ENCODE measurements at places on chromosomes 2 and 18.

DNA sequence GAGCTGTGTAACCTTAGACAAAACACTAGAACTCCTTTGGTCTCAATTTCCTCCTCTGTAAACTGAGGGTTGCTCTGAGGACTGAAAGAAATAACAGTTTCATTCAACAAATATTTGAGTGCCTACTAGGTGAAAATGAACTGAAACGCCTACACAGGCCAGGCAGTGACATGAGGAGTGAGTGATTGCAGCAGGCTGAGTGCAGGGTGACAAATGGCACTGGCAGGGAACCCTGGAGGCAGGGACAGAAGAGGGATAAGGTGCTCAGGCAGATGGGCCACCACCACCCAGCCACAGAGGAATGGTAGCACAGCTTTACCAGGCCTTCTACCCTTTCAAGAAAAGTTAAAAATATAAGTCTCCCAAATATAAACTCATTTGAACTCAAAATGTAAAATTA lies 11.5 kb upstream of the RNU4ATAC start:
- DNase-seq, result no peak

DNA sequence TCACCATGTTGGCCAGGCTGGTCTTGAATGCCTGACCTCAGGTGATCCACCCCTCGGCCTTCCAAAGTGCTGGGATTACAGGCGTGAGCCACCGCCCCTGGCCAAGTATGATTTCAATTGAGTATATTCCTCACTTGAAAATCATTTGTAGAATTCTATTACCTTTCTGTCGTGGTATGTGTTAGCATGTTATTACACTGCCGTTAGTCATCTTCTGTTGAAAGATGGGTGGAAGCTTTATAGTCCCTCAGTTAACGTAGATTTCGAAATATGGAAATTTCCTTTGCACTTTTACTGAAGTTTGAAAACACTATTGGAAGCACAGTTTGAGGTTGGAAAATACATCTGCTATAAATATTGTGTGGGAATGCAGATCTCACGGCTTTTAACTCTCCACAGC lies 14.7 kb downstream of the NIFK start:
- DNase-seq, result no peak

- DNase-seq, result no peak
Measured at GRCh38 chr2:168456521-168457189, 583 bp downstream of the CERS6 start.

- no peak for DNase-seq
Measured at GRCh38 chr2:136310797-136311603, 193.1 kb upstream of the CXCR4 start.

GRCh38 chr2:231308631-231309428 lies 86.7 kb upstream of the B3GNT7 start:
- no peak for DNase-seq

- DNase-seq, result no peak
Measured at GRCh38 chr18:9992300-9992972, 78.6 kb downstream of the VAPA start.

DNA sequence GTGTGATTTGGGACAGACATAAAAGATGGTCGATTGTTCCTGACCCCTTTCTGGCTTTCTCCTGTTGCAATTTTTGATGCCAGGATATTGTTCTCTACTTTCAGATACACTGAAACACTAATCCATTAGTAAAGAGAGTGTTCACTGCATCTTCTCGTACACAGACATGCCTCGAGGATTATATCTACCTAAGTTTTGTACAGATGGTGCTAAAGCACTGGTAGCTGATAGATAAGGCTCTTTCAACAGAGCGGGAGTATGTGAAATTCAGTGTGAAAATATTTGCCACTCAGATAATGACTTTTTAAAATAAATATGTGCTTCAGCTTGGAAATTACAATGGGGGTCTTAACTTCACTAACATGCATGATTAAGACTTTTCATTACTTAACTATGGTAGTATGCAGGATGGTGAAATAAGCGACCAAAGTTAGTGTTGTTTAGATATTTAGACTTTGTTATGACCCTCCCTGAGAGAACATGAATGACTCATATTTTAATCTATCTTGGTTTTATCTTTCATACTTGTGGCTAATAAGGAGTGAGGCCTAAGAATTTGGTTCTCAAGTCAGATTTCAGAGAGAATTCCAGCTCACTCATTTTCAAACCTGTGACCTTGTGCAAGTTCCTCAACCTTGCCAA lies 474.9 kb downstream of the NRXN1 start:
- DNase-seq, result no peak

DNA sequence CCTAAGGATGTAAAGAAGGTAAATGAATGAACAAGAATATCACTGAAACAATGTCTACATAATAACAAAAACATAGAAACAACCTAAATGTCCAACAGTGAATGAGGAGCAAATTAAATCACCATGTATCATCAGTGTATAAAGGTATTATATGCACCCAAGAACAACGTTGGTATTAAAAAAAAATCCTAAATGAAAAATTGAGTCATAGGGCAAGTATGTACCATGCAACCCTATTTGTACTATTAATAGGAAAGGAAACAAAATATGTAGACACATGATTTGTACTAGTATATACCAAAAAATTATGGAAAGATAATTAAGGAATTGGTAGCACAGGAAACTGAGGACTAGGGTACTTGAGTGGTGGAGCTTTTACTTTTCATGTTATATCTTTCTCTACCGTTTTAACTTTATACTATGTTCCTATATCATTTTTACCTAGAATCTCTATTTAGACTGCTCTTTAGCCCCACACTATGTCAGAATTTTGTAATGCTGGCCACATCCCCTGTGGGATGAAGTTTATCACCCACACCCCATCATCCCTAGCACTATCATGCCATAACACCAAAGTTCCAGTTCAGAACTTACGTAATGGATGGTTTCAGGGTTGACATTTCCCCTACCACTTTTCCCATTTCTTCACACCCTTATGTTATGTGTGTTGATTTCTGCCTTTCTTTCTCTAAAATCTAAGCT lies 25.6 kb downstream of the IKZF2 start:
- no peak for DNase-seq

GRCh38 chr2:189347540-189347939 lies 93.7 kb upstream of the WDR75 start:
- DNase-seq, result no peak

DNA sequence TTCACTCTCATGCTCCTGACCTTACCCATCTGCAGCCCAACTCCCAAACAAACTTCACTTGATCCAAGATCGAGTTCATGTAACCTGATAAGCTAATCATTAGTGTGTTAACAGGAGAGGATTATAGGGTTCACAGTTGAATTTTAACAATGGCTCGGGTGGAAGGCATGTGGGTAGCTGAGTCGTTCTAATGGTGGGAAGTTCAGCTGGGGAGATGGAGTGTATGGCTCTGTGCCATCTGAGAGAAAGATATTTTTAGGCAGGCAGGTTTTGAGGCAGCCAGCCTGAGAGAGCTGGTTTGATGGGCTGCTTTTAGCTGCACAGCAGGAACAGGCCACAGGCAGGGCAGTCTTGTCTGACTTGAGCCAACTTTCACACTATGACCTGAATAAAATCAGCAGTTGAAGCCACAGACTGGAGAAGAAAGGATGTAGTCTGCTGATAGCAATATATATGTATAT lies 17.7 kb upstream of the NFE2L2 start:
- no peak for DNase-seq

DNA sequence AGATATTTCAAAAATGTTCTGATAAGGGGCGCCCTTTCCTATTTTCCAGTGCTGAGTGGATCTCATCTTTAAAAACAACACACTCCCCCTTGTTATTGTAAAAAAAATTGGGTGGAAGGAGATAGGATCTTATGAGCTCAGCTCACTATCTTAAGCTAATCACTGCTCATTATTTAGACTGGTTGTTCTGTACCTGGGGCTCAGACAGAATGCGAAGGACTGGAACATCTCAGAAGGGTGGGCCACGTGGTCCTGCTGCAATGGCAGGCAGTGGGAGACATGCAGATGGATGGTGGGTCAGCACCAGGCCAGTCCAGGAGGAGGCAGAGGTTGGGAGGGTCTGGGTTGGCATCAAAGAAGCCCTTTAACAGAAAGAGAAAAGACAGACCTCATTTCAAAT lies 48.3 kb upstream of the GPR155 start:
- no peak for DNase-seq

- DNase-seq, result no peak
Measured at GRCh38 chr2:98027538-98027937, 31.8 kb upstream of the TMEM131 start.

GRCh38 chr18:63892566-63892965 lies 5.1 kb downstream of the SERPINB2 start:
- no peak for DNase-seq

- no peak for DNase-seq
Measured at GRCh38 chr2:239604861-239605260, 204.0 kb upstream of the HDAC4 start.

DNA sequence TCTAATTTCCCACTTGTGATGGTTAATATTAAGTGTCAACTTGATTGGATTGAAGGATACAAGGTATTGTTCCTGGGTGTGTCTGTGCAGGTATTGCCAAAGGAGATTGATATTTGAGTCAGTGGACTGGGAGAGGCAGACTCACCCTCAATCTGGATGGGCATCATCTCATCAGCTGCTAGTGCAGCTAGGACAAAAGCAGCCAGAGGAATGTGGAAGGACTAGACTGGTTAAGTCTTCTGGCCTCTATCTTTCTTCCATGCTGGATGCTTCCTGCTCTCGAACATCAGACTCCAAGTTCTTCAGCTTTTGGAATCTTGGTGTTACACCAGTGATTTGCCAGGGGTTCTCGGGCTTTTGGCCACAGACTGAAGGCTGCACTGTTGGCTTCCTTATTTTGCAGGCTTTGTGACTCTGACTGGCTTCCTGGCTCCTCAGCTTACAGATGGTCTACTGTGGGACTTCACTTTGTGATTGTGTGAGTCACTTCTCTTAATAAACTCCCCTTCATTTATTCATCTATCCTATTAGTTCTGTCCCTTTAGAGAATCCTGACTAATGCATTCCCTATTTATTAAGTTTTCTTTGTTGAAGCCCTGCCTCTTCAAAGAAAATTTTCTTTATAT lies 1087.5 kb upstream of the NXPH2 start:
- DNase-seq, result no peak

DNA sequence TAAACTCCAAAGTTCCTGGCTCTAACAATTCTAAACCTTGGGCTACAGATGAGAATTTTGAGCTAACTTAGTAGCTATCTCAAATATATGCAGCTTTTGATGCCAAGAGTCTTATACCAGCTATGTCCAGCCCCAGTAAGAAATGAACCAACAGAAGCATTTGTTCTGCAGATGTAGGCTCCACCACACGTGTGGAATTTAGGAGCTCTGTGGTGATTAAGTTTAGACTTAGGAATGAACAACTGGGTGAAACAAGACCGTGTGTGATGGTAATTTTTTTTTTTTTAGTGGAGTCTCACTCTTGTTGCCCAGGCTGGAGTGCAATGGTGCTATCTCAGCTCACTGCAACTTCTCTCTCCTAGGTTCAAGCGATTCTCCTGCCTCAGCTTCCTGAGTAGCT lies 179.7 kb downstream of the ANKRD30B start:
- no peak for DNase-seq

DNA sequence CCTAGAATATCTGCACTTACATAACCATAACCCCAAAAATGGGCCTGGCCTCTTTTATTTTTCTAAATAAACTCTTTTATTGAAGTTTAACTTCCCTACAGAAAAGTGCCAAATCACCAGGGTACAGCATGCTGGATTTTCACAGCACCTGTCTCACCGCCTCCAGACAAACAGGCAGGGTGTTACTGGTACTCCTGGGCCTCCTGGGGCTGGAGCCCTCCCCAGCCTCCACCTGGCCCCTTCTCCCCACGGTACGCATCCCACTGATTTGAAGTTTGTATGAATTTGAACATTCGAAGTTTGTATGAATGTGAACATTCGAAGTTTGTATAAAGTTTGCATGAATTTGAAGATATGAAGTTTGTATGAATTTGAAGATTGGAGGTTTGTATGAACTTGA lies 232.1 kb downstream of the NDUFA10 start:
- no peak for DNase-seq

GRCh38 chr2:239826376-239826775 lies 198.8 kb downstream of the NDUFA10 start:
- no peak for DNase-seq

DNA sequence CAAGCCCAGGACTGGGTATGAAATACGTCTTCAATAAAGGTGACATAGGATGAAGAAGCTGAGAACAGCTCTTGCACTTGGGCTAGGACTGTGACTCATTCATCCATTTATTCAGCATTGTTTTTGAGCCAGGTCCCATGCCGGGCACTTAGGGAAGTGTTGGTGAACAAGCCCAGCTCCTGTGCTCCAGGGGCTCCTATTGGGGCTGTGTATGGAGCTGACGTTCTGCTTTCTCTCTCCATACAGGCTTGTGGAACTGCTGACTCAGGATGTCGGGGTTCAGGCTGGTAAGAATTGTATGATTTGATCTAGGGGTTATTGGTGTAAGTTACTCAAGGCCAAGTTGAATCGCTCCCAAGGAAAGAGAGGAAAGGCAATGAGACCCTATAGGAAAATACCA lies 24.0 kb downstream of the MYO7B start:
- DNase-seq, result no peak

DNA sequence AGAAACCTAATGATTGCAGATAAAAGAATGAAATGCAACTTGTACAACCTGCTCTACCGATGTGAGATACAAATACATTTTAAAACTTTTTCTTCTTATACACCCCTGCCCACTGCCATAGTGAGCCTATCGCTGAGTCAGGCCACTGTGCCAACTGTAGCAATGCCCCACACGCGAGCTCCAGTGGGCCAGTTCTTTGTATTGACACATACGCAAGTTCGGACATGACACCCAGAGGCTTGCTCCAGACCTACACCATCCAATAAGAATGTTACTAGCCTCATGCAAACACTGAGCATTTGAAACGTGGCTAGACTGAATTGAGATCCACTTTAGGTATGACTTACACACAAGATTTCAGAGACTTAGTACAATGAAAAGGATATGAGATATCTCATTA lies 340.1 kb downstream of the ARHGAP15 start:
- DNase-seq, result no peak

DNA sequence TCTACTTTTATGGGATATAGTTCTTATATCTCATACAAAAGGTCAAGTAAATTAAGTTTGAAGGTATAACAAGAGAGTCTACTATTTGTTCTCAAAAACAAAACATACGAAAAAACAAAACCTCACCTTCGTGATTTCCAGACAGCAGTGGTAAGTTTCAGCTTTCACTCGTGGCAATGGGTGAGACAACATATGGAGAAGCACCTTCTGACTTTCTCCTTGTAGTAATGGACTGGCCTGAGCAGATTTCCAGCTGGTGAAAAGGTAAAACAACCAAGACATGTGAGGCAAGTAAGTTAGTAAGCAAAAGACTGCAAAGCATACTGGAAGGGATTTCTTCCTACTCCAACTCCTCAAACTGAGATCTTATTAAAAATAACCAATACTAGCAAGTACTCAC lies 39.6 kb downstream of the RTTN start:
- no peak for DNase-seq

GRCh38 chr2:180319586-180320405 lies 312.7 kb upstream of the CWC22 start:
- no peak for DNase-seq

GRCh38 chr18:26462355-26462754 lies 86.0 kb downstream of the KCTD1 start:
- no peak for DNase-seq

DNA sequence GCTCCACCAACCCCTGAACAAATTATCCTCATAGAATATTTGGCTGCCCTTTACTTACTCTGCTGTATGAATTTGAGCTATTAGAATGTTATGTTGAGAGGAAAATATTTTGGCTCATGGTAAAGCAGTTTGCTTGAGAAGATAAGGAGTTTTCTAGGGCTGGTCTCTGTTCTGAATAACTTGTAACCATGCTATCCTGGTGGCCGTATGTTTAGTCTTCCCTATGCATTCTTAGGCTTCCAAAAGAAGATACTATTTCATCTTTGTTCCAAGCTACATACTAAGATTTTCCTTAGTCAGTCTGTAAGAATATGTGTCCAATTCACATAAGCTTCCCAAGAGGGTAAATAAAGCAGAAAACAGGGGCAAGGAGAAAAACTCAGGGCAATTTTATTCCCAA lies 1105.1 kb upstream of the PIK3C3 start:
- no peak for DNase-seq
